D341Med (cell line): ENCODE measurements at places on chromosomes 6 and 20.

GRCh38 chr6:23176883-23177282, 607.5 kb downstream of the HDGFL1 start:
- peak; percentile 39 for DNase-seq

GRCh38 chr6:100724222-100724621, 156.9 kb downstream of the ASCC3 start:
- DNase-seq, result no peak

- no peak for DNase-seq
Observed at GRCh38 chr20:36629719-36630681, 16.0 kb downstream of the SLA2 start.

GRCh38 chr20:51760905-51761546, 7.2 kb downstream of the ATP9A start:
- DNase-seq, result no peak

- no peak for DNase-seq
Observed at GRCh38 chr6:109706513-109706912, 15.4 kb downstream of the FIG4 start.
